Right hindlimb (tissue), 1 donor: ENCODE measurements at places on chromosomes 16 and 17.

DNA sequence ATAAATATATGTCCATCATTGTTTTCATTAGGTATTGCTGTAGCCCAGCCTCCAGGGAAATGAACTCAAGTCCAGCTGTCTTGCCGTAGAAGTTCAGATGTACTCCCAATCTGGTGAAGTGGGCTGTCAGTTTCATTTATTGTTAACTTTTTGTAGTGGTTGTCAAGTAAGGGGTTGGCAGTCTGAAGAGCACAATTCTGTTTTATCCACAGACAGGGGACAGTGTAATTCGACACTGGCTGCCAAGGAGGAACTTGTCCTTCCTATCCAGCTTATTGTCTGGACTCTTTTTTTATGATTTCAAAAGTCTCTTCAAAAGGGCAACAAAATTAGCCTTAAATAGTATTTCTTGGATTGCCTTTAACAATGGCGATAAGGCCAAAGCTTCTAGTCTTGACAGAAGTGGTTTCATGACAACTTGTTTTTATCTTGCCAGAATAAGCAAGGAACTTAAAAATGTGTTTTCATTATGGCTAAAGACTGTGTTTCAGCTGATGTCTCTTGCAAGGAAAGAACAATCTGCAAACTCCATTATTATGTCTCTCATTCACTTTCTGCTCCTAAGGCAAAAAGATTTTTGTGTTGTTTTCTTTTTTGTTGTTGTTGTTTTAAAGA lies 73.9 kb upstream of the TANC2 start:
- no peak for DNase-seq

DNA sequence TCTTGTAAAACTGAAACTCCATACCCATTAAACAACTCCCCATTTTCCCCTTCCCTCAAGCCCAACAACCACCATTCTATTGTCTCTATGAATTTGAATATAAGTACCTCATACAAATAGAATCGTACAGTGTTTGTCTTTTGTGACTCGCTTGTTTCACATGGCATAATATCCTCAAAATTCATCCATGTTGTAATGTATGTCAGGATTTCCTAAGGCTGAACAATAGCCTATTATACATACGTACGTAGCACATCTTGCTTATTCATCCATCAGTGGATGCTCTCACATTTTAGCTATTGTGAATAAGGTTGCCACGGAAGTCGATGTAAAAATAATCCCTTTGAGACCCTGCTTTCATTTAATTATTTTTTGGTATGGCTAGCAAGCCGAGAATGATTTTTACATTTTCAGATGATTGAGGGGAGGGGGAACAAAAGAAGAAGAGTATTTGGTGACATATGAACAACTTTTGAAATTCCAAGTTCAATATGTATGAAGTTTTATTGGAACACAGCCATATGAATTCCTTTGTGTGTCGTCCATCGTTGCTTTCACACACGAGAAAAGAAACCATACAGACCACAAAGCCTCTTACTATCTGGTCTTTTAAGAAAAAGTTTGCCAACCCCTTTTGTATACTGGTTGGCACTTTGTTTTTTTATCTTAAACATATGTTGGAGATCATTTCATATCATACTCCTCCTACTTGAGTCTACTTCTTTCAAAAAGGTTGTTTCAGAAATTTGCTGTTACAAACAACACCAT lies 371.2 kb downstream of the NPIPA8 start:
- DNase-seq: no peak

GRCh38 chr16:66692341-66692740 lies 4.2 kb downstream of the CMTM4 start:
- no peak for DNase-seq

- DNase-seq: no peak
Observed at GRCh38 chr17:48489781-48490180, 41.0 kb downstream of the HOXB1 start.

DNA sequence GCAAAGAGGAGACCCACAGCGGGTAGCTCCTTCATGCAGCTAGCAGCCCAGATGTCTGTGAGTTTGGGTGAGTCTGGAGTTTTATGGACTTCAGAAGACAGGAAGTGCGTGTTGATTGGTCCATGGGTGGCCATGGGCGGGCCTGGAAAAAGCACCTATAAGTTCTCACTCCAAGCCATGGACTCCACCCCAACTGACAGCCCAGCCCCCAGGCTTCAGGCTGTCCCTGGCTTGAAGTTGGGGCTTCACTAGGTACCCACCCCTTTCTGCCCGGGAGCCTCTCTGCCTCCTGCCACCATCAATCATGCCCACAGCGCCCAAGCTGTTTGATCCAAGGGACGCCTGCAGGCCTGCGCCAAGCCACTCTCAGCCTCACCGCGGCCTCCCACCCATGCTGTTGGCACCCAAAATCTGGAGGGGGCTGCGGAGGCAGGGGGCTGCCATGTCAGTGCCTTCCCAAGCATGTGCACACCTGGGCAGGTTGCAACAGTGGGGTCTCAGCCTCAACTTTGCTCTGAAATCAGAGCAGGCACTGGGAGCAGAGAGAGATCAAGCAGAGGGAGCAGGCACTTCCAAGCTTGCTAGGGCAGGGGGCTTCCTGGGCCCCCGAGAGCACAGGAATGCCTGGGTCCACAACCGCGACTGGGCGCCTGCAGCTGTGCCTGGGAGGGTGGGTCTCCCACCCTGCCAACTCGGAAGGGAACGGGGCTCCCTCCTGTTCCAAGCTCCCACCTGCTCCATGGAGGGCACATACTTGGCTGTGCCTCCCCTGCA lies 1503.7 kb downstream of the CDH11 start:
- peak; percentile 19 for DNase-seq

DNA sequence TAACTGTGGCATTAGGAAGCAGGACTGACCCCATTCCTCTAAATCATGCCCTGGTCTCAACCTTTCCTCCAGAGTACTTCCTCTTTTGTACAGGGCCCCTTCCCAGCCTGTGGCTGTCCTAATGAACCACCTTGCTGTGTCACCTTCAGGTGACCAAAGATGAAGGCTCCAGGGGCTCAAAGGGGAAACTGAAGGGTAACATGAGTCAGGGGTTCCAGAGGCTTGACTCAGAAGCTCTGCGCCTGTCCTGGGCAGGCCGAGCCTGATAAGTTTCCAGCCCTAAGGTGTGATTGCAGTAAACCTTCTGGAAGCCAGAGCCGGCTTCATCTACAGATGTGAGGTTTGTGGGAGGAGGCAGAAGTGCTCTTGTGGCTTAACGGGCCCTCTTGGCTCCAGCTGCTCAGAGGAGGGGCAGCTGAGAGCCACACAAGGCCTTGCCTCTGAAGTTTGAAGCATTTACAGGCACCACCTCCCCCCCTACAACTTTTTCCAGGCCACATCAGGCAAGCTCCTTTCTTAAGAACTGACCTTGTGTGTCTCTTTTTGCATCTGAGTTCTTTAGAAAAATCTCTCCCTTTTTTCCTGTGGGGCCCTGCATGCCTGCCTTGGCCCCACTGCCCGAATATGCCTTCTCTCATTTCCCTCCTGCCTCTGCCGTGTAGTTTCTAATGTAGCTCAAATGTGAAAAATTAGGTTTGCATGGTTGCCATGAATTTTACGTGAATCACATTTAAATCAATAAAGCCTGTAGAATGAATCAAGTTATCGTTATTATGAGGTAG lies 149.9 kb downstream of the CLEC16A start:
- DNase-seq: peak; percentile 69

- DNase-seq: no peak
Observed at GRCh38 chr17:73998653-73999645, 204.5 kb upstream of the RPL38 start.

DNA sequence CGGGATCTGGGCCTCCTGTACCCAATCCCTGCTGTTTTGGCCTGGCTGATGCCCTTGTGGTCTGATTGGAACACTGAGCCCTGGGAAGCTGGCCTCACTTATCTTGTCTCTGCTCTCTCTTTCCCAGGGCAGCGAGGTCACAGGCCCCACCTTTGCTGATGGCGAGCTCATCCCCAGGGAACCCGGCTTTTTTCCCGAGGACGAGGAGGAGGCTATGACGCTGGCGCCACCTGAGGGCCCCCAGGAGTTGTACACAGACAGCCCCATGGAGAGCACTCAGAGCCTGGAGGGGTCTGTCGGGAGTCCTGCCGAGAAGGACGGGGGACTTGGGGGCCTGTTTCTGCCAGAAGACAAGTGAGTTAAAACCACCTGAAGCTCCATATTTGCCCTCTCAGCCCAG lies 126.0 kb downstream of the RAB11FIP4 start:
- no peak for DNase-seq

GRCh38 chr17:82031885-82032627 lies 578 bp downstream of the RAC3 start:
- no peak for DNase-seq

GRCh38 chr17:15929941-15930340 lies 15.0 kb upstream of the ADORA2B start:
- DNase-seq: no peak

- DNase-seq: no peak
Observed at GRCh38 chr16:2016407-2016922, 3.1 kb upstream of the NPW start.

- DNase-seq: no peak
Observed at GRCh38 chr17:83135692-83136091, 56.3 kb downstream of the METRNL start.

DNA sequence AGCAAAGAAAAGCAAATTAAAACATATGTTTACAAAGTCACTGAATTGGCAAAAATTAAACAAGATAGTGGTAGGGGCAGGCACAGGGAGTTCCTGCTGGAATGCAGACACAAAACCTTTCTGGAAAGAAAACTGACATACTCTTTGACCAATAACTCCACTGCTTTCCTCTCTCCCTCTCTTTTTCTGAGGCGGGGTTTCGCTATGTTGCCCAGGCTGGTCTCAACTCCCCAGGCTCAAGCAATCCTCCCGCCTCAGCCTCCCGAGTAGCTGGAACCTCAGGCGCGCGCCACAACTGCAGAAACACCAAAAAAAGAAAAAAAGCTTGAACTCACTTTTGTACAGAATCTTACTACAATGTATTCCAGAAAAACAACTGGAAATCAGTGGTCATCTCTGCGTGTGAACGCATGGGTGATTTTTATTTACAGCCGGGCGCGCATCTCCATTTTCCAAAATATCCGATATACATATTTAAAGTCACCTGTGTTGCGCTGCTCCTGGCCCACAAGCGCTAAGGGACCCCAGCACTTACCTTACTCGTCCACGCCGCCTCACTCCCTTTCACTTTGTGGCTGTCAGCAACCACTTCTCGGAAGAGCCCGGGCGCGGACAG lies 480 bp downstream of the TXNL4B start:
- peak; percentile 33 for DNase-seq

GRCh38 chr16:86566601-86566965 lies at the start of gene FOXC2:
FOXC2 (plus strand) TSS chr16:86566829; CDS start chr16:86567336, 507 bp downstream.
- DNase-seq: peak; percentile 94

GRCh38 chr17:55200904-55201303 lies 63.9 kb upstream of the HLF start:
- DNase-seq: no peak

DNA sequence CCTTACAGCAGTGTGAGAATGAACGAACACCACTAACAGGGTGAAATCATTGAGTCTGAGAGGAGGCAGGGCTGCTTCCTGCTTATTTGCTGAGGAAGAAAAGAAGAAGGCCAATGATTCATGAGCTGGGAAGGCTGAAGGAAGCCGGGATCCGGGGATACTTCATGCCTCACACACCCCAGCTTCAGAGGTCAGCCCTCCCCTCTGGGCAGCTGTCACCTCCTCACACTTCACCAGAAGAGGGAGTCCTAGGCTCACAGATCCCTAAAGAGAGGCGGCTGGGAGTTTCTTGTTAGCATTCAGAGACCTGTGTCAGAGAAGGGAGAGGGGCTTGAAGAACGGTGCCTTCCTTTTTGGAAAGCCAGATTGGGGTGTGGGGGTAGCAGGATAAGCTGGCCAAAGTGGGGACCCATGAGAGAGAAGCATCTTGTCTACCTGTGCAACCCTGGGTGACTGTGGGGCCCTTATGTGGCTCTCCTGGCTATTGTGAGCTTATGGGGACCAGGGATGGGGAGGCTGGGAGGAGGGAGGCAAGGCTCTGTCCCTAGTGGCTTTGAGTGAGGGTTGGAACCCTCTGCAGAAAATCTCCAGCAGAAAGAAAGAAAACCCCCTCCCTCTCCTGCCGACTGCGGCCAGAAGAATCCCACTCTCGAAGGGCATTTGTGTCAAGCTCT lies 94.6 kb downstream of the RGS9 start:
- peak; percentile 55 for DNase-seq

GRCh38 chr17:78257810-78258322 lies 26.4 kb downstream of the TMEM235 start:
- DNase-seq: no peak

- no peak for DNase-seq
Observed at GRCh38 chr17:49725452-49726130, 17.8 kb upstream of the SLC35B1 start.

- DNase-seq: no peak
Observed at GRCh38 chr16:2586901-2587480, 49.2 kb downstream of the PDPK1 start.

DNA sequence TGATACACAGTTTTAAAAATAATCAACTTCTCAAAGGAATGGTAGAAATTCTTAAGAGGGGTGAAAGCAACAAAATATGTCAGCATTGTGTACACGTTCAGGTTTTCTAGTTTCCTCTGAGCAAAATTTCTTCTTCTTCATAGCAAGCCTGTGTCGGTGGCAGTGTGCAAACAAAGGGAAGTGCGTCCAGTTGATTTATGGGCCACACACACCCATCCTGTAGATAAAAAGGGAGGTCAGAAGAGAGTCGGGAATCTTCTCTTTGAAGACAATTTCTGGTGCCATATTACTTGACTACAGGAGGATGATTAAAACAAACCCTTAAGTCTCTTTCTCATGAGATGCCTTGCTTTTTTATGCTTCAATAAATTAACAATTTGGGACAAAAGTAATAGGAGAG lies 484.1 kb upstream of the SALL1 start:
- DNase-seq: no peak

GRCh38 chr17:59366773-59367656 lies 35.6 kb downstream of the YPEL2 start:
- no peak for DNase-seq

GRCh38 chr17:78058001-78058400 lies 70.6 kb downstream of the TMC6 start:
- DNase-seq: no peak

DNA sequence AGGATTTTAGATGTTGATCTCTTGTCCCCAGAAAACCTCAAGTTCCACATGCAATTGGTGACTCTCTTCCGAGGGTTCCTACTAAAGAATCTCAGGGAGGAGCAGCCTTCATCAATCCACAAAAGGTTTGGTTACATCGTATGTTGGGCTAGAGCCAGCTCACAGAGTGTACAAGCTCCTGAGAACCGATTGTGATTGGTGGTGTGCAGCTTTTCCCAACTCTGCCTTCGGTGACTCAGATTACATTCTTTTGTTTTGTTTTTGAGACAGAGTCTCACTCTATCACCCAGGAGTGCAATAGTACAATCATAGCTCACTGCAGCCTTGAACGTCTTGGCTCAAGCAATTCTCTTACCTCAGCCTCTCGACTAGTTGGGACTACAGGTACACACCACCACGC lies 172.4 kb downstream of the PMP22 start:
- no peak for DNase-seq

- no peak for DNase-seq
Observed at GRCh38 chr17:78224231-78225087, 7.0 kb upstream of the TMEM235 start.

- DNase-seq: peak; percentile 7
Observed at GRCh38 chr16:58001781-58002415, 691 bp downstream of the USB1 start.
